GM23248 (cell line): ENCODE measurements at places on chromosomes 5 and 9.

- peak; percentile 78 for DNase-seq
These were observed at the start of gene ADAM19 for GRCh38 chr5:157575381-157576020. TSS of gene ADAM19 (minus strand) at chr5:157575775. CDS start at chr5:157575696, 79 bp downstream.

GRCh38 chr9:135606885-135607259, 32.5 kb downstream of the GLT6D1 start:
- no peak for DNase-seq

DNA sequence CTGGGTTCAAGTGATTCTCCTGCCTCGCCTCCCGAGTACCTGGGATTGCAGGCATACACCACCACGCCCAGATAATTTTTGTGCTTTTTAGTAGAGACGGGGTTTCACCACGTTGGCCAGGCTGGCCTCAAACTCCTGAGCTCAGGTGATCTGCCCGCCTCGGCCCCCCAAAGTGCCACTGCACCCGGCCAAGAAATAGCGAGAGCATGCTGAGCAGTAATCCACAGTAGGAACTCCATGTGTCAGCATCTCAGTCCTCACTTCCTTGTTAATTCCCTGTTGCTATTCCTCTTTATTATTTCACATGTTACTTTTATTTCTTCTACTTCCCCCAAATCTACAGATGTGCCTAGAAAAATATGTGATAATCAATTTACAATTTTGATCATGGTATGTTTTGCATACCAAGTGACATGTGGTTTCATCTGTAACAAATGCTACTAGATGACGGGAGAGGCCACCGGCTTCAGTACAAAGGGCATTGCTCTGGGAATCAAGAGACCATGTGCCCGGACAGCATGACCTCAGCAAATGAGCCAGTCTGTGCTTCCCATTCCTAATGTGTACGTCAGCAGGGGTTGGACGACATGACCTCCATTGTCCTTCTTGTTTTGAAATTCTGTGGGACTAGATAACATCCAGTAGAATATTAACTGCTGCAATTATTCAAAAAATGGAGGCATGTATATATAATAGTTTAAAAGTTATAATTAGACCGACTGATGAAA, 61.6 kb downstream of the FNBP1 start:
- DNase-seq = no peak

GRCh38 chr5:163915481-163915961, 410.1 kb downstream of the MAT2B start:
- DNase-seq = no peak

DNA sequence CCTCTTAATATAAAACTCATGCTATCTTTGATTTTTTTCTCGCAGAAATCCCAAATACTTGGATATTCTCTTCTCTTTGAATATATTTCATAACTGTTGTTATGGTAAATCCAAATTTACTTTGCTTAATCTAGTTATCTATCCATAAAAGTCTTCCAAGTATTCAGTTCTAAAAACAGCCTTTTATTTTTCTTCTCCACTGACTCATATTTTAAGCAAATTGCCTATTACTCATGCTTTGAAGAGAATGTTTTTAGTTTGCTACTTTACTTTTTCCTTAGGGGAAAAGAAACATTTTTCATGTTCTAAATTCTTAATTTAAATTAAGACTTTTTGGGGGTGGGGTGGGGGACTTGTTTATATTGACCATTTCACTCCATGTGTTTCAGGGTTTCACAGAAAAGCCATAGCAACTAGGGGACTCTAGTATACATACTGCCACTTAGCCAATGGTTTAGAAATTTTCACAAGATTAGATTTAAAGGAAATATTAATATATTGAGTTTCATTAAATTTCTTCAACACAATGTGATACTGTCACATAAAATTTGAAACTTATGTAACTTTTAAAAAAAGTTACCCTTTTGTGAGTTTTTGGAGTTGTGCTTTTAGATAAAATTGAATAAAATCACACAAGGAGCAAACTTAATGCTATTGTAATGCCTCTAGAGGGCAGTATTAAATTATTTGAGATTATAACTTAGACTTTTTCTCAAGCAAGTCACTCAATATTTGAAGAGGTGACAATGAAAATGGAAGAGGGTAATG, 545.8 kb upstream of the ARRDC3 start:
- DNase-seq = peak; percentile 58
